ENCODE measurements at places on chromosomes 16 and 17.

- no peak for DNase-seq
These were observed 166.4 kb downstream of the C16orf95 start for GRCh38 chr16:87150681-87151280.

- DNase-seq, result no peak
These were observed 198.6 kb upstream of the EEF2KMT start for GRCh38 chr16:5296176-5296575.

DNA sequence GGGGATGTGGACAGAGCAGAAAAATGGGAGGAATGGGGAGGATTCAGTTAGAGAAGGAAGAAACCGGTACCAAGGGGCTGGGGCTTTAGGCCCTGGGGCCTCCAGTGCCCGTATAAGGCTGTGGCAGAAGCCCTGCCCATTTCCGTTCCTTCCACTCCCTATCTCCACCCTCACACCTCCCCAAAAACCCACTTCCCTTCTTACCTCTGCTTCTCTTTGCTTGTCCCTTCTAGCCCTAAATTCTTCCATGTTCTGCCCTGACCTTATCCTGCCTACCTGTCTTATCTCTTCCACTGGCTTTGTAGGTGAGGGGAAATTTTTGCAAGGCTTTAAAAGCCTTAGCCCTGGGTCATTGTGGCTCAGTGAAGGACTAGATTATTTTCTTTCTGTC lies 4.1 kb downstream of the RNF167 start:
- DNase-seq, result peak; percentile 42

DNA sequence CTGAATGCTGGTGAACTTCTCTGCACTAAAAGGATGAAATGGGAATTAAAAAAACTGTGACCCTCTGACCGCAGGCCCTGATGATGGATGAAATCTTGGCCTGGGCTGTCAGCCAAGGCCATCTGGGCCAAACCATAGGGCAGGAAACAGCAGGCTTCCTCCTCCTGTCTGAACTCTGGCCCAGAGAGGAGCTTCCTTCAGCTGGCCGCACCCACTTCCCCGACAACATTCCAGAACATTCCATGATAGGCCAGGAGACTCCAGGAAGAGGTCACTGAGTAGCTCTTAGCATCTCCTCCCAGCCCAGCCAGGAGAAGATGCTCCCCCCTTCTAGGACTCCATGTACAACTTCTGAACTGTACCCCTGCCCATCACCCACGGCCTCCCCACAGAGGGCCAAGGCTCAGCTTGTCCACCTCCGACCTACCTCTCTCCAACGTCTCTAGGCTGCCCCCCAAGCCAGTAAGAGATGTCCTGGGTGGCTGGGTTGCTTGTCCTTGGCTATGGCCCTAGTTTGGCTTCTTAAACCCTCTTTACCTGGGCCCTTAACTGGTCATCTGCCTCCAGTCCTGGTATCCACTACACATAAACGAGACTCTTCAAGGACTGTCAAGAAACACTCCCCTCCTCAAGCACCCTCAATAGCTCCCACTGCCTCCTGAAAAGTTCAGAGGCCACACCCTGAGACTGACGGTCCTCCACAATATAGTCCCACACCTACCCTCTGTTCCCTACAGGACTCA lies 1.7 kb downstream of the RPH3AL start:
- no peak for DNase-seq

- no peak for DNase-seq
These were observed at the start of gene SCARF1 for GRCh38 chr17:1645207-1646171. Gene SCARF1 (minus strand): TSS chr17:1645732. CDS start chr17:1645697, 35 bp downstream.

- no peak for DNase-seq
These were observed 5.1 kb downstream of the PLCD3 start for GRCh38 chr17:45127207-45127547.

DNA sequence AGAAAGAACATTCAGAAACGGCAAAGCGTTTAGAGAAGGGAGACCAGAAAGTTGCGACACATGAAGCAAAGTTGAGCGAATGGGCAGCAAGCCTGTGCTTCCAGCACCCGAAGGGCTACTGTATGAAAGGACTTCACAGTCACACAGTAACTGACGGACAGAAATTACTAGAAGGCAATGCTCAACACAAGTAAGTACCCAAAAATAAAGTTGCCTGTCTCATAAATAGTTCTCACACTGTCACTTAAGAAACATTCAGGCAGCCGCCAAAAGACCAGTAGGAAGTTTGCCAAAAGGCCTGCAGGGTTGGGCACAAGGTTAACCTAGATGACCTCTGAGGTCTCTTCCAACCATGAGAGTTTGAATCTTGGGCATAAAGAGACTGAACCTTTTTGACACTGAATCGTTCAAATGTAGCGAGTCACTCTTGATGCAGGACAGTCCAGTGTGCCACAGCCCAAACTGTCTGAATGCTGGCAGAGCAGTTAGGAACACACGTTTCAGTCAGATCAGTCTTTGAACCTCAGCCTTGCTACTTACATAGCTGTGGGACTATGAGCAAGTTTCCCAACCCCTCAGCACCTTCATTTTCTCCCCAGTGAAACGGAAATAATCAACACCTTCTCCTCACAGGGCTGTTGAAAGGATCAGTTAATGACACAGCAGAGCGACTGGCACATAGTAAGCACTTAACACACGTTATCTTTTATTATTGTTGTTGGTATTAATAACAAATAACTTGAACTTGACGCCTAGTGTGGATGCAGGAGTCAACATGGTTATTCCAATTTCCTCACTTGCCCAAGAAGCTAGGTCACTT lies 10.4 kb downstream of the NCBP3 start:
- DNase-seq, result no peak

GRCh38 chr17:28582513-28582912 lies 5.8 kb upstream of the ALDOC start:
- DNase-seq, result no peak

DNA sequence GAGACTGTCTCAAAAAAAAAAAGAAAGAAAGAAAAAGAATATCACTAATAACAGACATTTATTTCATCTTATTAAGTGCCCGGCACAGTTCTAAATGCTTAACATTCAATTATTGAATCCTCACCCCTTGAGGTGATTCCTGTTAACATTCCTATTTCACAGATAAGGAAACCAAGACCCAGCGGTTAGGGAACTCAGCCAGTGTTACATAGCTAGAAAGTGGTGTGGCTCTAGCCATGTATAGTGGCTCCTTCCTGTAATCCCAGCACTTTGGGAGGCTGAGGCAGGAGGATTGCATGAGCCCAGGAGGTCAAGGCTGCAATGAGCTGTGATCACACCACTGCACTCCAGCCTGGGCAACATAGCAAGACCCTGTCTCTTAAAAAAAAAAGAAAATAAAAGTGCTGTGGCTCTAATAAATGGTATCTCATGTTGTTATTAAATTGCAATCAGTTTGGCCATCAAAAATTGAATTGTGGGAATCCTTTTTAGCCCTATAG lies 28.1 kb downstream of the ZNRF1 start:
- no peak for DNase-seq

GRCh38 chr17:12911239-12911638 lies 106.6 kb downstream of the ELAC2 start:
- no peak for DNase-seq

DNA sequence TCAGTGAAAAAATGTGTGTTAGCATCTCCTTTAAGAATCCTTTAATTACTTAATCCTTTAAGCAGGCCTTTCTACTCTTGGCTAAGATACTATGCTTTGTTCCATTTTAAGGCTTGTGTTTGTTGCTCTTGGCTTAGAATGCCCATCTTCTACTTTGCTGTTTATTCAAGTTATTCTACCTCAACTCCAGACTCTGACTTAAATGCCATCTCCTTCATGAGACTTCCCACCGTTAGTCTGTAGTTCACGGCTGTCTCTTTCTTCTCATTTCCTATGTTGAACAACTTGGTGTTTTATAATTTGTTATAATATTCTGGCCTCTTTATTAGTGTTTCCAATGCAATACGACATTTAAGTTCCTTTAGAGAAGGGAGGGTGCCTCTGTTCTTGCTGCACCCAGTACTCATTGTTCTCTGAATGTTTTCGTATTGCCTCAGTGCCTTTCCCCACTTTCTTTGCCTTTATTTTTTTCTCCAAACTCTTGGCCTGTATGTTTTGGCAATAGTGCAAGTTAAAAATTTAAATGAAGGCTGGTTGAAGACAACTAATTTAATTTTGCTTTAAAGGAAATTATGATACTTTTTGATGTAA lies 6.1 kb upstream of the KRT10 start:
- DNase-seq, result no peak

DNA sequence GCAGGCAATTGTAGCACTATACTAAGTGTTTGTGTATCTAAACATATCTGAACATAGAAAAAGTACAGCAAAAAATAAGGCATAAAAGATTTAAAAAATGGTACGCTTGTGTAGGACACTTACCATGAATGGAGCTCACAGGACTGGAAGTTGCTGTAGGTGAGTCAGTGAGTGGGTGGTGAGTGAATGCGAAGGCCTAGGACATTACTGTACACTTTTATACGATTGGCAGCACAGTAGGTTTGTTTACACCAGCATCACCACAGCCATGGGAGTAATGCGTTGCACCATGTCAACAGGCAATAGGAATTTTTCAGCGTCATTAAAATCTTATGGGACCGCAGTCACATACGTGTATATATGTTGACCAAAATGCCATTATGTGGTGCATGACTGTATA lies 45.6 kb downstream of the DNAH9 start:
- no peak for DNase-seq

DNA sequence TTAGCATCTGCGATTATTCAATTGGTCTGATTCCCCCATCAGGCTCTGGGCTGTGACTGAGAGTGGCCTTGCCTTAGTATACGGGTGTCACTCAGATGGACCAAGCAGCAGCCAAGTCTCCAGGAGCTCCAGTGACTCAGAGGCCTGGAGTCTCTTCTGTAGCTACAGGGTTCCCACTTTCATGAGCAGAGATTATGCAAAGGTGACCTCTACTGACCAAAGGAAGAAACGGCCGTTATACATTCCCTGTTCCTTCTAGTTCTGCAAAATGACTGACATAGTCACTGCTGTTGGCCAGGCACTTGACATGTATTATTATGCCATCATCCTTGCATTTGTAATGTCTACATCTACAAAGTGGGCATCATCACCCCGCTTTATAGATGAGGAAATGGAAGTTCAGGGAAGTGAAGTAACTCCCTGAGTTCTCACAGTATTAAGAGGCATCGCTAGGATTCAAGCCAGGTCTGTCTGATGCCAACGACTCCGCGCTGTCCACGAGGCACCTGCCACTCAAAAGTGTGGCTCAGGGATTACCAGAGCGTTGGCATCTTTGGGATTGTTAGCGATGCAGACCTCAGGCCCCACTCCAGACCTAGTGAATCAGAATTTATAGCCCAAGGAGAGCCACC lies 23.3 kb downstream of the SLC38A7 start:
- no peak for DNase-seq

DNA sequence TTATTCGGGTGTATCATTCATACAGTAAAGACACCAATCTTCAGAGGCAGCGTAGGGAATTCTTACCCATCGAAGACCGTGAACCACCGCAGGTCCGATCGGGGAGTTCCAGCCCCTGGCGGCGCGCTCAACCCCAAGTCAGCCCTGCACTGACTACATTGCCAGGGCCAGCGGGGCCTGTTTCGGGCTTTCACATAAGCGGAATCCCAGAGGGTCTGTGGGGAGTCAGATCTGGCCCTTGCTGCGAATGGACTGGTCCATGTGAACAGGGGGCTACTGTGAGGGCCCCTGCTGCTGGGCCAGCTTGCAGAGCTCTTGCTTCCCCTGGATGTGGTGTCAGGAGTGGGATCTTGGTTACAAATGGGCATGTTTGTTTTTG lies 7.6 kb downstream of the PDE6G start:
- no peak for DNase-seq

DNA sequence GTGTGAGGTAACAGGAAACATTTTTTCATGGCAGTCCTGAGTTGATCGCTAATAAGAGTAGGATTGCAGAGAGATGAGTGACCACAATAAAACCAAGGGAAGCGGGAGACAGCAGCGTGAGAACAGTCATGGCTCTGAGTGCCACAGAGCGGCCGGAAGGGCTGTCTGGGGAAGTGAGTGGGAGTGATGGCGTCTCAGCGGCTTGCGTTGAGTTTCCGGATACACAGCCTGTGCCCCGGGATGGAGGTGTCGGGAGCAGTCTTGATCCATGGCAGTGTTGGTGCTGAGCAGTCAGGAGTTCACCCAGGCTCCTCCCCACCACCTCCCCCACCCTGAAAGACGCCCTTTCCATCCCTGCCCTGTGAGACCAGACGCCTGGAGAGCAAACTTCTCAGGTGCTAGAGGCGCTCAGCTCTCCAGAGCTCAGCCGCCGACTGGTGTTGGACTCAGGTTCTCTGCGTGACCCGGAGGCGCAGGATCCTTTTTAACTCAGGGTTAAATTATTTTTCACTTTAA lies 59.8 kb downstream of the BANP start:
- DNase-seq, result no peak

GRCh38 chr16:78286065-78286464 lies 186.6 kb downstream of the WWOX start:
- no peak for DNase-seq

GRCh38 chr17:152860-153420 lies 15.6 kb downstream of the SCGB1C2 start:
- no peak for DNase-seq

DNA sequence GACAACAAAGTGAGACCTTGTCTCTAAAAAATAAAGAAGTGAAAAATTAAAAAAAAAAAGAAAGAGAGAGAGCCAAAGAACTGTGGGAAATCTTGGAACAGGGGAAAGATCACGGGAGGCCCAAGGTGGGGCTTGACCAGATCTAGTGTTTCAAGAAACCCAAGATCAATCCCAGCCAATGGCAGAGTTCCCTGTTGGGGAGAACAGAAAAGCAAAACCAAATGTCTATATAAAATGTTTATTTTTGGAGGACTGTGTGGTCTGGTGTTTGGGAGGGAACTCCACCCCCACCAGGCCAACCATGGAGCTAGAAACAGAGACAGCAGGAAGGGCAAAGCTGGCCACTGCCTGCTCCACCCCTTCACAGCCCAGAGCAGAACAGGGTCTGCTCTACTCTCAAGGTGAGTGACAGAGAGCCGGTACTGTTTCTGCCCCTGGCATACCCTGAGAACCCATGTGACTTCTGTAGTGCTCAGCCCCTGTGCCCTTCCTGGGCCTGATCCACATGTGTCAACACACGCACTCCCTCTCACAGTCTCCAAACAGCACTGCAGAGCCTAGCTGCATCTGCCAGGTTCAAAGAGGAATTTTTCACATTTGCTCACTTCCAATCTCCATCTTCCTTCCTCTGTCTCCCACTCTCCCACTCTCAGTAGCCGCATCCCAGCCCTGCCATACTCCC lies 3.7 kb downstream of the TMEM101 start:
- DNase-seq, result no peak

- DNase-seq, result peak; percentile 71
These were observed 10.0 kb downstream of the ATP5PD start for GRCh38 chr17:75036643-75037268.

DNA sequence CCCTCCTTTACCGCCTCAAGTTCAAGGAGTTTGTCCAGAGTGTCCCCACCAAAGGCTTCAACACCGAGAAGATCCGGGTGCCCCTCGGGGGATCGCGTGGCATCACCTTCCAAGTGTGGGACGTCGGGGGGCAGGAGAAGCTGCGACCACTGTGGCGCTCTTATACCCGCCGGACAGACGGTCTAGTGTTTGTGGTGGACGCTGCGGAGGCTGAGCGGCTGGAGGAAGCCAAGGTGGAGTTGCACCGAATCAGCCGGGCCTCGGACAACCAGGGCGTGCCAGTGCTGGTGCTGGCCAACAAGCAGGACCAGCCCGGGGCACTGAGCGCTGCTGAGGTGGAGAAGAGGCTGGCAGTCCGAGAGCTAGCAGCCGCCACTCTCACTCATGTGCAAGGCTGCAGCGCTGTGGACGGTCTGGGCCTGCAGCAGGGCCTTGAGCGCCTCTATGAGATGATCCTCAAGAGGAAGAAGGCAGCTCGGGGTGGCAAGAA lies 1.1 kb downstream of the ARL4D start:
- DNase-seq, result no peak

Measured in activated T-cell treated with anti-CD3 and anti-CD28 coated beads for 48 hours (primary cell).